DMS79 treated with DMSO at 0.1 percent for 48 hours (cell line): ENCODE measurements at places on chromosomes 12 and 14.
A peak's percentile ranks its signal among the peaks of the same experiment; 100 is the strongest.

GRCh38 chr12:10701843-10702242, 21.3 kb downstream of the YBX3 start:
- DNase-seq = no peak

DNA sequence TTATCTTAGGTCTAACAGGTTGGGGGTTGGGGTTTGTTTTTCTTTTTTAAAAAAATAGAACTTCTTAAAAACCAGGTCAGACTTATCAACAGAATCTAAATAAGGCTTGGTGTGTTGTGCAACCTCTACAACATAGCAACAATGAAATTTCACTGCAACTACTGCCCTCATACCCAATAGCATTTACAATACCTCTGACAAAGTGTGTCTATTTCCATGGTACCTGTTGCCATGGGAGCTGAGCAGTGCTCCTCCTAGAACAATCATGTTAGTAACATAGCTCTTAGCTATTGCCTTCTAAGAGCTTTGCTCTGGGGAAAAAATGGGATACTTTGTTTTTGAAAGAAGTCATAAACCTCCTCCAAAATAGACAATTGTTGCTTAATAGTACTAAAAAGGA, 103.3 kb upstream of the CCDC175 start:
- DNase-seq = peak; percentile 20

DNA sequence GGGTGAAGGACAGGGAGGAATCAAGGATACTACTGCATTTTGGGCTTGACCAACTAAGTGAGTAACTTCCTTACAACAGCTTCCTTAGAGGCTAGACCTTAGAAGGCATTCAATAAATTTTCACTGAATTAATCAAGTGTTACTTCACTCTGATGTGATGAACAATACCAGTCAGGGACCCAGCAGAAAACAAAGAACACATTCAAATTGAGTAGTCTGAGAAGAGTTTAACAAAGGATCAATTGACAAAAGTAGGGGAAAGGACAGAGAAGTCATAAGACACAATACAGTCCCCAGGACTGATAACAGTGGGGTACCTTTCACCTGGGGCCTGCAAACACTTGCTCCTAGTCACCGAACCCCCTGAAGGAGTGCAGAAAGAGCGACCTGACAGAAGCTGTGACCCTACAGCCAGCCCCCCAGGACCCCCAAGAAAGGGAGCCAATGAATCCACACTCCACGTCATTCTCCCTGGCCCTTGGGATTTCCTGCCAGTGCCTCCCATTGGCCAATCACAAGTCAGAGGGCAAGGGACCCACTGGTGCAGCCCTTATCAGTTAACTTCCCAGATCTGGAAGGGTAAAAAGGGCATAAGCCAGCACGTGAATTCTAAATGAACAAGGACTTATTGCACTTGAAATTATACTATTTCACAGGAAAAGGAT, 6.9 kb downstream of the ANAPC5 start:
- DNase-seq = no peak

DNA sequence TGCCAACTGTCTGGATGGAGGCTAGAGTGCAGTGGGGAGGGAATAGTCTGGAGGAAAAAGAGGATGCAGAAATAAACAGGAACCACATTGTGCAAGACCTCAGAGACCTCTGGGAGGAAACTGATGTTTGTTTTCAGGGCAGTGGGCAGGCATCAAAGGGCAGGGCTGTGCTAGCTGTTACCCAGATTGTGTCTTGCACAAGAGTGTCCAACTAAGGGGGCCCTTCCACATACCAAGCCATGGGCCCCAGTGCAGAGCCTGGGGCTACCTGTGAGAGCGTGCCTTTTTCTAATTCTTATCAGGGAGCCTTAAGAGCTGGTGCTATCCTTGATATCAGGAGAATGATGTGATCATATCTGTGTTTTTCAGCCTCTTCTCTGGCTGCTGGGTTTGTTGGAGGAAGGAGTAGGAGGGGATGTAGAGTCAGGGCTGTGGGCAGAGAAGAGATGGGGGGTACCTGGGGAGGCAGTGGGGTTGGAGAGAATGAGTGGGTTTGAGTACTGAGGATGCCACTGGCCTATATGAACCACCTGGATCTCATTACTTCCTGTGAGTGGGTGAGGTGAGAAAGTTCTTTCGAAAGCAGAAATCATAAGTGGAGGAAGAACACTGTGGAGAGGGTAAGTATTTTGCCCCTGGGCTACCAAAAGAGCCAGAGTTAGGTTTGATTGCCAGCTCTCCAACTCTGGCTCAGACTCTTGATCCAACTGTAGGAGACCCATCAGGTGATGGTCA, 259.2 kb upstream of the CRY1 start:
- no peak for DNase-seq
